Activated CD4-positive, alpha-beta T cell treated with anti-CD3 and anti-CD28 coated beads, Interleukin-2, Interleukin-6, amounts not matched to agents 100 ng/mL and 50 ng/mL, durations not matched to agents 16 hours and 8 hours (primary cell): ENCODE measurements at places on chromosomes 16 and 17.
A peak's percentile ranks its signal among the peaks of the same experiment; 100 is the strongest.

DNA sequence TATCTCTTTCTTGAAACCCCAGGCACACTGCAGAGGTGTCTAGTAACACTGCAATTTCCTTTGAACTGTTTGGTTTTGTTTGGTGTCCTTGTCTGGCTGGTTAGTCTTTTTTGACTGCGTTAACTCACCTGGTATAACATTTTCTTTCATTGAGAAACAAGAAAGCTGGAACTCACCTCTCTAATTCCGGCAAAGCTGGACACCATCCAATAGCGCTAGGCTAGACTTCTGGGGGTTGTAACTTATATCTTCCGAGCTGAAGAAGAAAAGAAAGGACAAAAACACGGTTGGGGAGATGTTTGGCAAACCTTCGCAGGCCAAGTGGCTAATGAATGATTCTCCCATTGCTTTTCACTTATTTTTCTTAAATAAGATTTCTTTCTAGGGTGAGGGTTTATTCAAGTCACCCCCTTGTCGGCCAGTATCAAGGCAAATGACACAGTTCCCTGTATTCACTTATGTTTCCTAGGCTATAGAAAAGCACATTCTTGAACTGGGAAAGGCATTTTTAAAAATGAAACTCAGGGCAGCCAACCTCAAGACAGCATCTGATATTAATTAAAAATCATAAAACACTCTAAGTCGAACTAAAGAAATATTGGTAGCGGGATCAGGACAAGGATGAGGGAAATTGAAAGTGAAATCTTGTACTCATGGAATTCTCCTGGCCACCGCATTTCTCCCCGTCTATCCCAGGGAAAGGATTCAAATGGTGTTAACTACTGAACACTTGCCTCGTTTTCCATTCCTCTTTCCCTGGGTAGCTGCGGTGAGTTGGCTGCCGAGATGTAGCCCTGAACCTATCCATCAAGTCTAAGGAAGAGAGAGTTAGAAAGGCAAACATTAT, 95.9 kb upstream of the ZFHX3 start:
- no peak for DNase-seq

DNA sequence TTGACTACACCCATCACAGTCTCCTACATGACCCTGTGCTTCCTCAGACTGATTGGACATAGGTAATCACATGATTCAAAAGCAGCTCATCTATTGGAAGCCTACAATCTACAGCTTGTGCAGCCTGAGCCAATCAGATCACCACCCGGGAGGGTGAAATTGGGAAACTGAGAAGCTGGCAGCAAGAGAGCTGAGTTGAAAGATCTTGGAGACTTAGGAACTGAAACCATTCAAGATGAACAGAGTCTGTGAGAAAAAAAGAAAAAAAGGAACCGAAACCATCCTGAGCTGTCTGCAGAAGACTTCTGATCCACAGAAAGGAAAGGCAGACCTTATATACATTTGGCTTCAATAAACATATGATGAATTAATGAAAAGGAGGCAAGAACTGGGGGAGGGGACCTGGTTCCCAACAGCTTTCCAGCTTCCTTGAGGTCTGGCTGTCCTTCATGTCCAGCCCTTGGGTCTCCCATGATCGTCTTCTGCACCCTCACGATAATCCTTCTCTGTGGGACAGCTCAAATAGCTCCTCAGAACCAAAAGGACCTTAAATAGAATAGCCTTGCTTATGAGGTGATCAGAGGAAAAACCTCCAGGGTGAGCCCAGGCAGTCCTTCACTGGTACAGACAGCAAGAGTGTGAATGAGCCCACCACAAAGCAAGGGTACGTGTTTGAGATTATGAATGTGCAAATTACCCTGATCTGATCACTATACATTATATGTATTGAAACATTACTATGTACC, 32.6 kb downstream of the PLXDC1 start:
- no peak for DNase-seq

- DNase-seq = no peak
Observed at GRCh38 chr17:65434251-65434650, 127.2 kb downstream of the AXIN2 start.

- DNase-seq = no peak
Observed at GRCh38 chr17:8468980-8469379, 33.3 kb downstream of the NDEL1 start.

GRCh38 chr16:2924901-2925755, 13.4 kb downstream of the FLYWCH1 start:
- DNase-seq = no peak

GRCh38 chr16:4767872-4768548, 1.0 kb upstream of the ZNF500 start:
- no peak for DNase-seq

DNA sequence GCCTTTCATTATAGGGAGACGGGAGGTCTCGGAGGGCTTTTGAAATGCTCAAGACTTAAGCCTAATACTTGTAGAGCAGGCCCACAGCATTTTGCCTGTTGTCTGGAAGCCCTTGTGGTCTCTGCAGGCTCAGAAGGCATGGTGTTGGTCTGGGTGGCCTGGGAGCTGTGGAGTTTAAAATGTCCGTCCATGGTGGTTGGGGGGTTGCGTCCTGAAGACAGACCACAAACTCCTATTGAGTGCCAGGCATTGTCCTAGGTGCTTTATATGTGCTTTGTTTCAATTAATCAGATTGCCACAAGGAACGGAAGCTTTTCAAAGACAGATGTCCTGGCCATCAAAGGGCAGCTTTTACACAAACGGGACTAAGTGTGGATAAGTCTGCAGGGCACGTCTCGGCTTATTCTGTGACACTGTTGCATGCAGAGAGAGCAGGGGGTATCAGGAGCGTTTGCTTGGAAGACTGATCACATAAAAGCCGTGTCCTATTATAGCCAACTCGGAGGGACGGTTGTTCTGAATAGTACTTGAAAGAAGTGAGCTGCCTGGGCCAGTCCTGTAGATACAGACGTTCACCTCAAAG, 7.8 kb downstream of the NTN1 start:
- DNase-seq = no peak

GRCh38 chr16:76577003-76577402, 299.8 kb downstream of the CNTNAP4 start:
- DNase-seq = peak; percentile 12

DNA sequence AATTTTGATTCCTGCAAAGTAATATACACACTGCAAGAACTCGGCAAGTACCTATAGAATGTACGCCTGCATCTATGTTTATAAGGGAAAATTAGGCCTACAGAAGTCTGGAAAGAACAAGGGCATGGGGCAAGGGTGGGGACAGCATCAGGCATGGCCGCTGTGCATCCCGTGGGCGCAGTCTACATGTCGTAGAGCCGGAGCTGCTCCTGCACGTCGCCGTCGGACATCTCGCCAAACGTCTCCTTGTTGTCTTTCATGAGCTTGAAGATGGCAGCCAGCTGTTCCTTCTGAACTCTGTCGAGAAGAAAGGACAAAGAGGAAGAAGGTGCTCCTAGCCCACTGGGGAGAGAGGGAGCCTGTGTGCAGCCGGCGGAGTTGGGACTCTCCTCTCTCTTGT, 33.4 kb downstream of the MXRA7 start:
- DNase-seq = no peak
